ENCODE measurements at places on chromosomes 5 and 9.

GRCh38 chr5:14114615-14115251, 28.4 kb upstream of the TRIO start:
- DNase-seq: no peak

DNA sequence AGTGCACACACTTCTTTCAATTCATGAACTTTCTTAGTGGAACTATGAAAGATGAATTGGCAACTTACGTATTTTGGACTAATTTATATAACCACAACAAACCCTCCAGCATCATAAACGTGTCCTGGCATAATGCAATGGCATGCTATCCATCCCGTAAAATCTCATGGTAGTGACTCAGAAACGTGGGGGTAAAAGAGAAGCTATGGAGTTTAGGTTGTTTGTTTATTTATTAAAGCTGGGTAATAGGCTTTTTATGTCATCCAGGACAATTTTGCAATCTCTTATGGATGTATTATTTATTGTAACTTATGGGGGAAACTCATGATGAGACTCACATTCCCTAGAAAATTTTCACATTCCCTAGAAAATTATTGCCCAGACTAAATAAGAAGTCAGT, 106.3 kb downstream of the GDA start:
- DNase-seq: no peak

DNA sequence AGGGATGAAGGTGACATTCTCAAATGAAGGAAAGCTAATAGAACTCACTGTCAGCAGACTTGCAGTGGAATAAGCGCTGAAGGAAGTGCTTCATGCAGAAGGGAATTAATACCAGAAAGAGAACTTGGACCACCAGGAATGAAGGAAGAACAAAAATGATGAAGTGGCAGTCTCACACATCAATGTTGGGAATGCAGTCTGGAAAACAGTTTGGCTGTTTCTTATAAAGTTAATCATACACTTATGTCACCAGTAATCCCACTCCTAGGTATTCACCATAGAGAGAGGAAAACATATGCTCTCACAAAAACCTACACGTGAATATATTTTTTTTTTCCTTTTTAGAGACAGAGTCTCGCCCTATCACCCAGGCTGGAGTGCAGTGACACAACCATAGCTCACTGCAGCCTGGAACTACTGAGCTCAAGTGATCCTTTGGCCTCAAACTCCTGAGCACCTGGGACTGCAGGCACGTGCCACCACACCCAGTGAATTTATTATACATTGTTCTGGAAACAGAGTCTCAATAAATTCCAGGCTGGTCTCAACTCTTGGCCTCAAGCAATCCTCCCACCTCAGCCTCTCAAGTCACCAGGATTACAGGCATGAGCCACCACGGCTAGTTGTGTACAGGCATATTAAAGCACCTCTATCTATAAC, 81.2 kb downstream of the ROR2 start:
- DNase-seq: no peak

DNA sequence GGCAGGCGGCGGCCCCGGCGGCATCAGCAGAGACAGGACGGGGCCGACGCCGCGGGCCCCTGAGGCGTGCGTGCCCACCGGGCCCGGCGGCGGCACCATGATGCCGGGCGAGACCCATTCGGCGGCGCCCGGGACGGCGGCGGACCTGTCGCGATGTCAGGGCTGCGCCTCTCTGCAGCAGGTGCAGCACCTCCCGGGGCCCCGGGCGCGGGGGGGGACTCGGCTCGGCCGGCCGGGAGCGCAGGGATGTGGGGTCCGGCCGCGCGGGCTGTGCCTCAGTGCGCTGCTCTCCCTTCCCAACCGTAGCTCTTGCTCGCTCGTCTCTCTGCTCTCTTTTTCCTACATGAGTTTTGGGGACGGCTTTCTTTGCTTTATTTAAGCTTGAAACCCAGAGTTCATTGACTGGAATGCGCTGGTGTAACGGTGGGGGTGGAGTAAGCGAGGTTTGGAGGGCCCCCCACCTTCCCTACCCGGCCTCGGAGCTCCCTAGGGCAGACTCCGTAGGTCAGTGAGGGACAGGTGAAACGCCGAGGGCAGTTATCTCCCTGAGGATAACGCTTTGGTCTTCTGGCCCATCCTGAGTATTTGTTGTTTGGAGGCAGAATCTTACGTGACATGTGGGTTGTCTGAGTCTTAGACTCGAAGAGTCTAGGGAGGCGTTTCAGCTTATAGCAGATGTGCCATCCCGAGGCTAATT, 490 bp downstream of the ICE1 start:
- DNase-seq: no peak

DNA sequence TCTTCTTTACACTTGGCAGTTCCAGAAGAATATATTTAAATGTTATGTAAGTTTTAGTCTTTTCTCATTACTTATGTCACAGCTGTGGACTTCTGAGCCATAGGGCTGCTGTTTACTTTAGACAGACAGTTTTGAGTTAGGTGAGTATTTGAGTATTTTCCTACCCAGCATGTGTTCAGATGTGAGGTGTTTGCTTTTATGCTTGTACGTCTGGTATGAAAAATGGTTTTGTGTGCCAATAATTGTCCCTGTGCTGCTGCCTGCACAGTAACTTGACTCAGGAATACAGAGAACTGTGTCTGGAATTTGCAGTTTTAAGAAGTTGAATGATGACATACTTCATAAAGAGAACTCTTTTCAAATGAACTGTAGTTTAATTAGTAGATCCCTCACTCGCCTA, 20.8 kb downstream of the MEGF10 start:
- DNase-seq: no peak

DNA sequence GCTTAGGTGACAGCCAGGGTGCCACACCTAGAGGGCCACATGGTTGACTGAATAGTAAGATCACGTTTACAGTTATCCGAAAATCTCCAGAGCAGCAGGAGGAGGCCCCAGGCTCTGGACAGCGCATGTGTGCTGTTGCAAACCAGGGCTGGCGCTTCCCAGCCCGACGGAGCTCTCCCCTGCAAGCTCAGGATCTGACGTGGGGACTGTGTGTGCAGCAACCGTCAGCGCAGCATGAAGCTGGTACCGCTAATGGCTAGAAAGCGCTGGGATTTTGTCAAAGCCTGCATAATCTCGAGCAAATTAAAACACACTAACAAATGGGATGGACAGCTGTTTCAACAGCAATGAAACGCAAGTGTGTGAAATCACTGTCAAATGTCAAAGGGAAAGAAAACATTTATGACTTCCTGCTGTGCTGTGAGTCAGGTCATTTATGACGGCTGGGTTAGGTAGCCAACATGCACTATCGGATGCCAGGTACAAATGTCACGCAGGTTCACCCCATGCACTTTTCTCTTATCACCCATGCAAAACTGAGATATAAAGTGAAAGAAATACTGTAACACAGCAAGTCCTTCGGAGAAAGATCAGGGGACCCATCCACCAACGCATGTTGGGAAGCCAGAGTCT, 7.5 kb downstream of the SURF4 start:
- DNase-seq: no peak

DNA sequence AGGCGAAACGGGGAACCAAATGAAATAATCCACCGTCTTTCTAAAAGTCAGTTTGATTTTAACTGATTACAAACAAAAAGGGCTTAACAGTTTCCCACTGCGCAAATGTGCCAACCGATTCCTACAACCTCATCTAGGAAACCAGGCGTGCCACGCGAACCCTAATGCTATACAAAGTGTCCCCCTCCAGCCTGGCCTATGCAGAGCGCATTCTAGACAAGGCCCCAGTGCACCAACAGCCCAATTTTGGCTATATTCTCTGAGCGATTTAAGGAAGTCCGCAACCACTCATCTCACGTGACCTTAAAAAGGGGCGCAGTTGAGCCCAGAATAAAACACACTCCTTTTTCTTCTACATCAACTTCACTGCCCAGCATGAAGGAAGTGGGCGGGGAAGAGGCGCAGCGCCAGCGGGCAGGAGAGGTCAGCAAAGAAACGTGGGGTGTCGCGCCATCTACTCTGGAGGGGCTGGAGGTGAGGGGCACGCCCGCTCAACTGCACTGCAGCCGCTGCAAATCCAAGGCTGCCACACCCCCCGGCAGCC, 779 bp downstream of the FAM13B start:
- DNase-seq: peak; percentile 35
